ENCODE measurements at places on chromosomes 6 and 20.

- DNase-seq, result no peak
Measured at GRCh38 chr20:16337707-16338106, 235.5 kb downstream of the KIF16B start.

DNA sequence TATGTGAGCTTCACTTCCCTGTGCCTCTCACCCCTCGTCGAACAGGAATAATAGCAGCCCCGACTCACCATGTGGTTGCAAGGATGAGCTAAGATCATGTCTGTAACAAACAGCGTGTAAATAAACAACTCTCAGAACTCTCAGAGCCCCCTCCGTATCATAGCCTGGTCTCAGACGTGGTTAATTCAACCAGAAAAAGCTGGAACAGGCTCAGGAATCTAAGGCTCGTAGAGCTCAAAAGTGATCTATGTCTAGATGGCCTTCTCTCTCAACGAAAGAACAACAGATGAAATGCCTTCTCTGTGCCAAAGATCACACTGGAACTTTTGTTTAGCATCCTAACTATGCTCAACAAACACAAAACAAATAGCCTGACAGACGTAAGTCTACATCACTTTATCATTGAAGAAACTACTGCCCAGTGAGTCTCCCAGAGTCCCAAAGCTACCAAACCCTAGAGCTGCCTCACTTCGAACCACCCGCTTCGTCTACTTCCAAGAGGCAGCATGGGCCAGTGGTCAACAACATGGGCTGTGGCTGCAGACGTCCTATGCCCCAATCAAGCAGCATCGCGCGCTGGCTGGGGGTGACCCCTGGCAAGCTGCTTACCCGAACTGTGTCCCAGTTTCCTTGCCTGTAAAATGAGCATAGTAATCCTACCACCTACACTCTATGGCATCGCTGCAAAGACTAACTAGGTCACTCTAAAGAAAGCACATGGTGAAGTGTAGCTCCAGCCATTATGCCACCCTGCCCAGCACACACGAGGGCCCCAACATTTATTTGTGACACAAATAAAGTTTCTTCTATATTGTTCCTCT lies 35.1 kb downstream of the NFATC2 start:
- DNase-seq, result no peak

- DNase-seq, result no peak
Measured at GRCh38 chr6:150072201-150072600, 3.3 kb upstream of the ULBP3 start.

DNA sequence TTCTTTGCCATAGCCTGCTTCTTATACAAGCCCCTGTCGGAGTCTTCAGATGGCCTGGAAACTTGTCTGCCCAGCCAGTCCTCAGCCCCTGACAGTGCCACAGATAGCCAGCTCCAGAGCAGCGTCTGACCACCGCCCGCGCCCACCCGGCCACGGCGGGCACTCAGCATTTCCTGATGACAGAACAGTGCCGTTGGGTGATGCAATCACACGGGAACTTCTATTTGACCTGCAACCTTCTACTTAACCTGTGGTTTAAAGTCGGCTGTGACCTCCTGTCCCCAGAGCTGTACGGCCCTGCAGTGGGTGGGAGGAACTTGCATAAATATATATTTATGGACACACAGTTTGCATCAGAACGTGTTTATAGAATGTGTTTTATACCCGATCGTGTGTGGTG lies 29.5 kb downstream of the SLCO4A1 start:
- DNase-seq, result no peak

- DNase-seq, result no peak
Measured at GRCh38 chr6:129713806-129714333, 3.9 kb upstream of the ARHGAP18 start.

Data from activated naive CD8-positive, alpha-beta T cell treated with anti-CD3 and anti-CD28 coated beads, Interleukin-2, amount 50 U/mL, for 16 hours (primary cell).